Activated CD4-positive, alpha-beta T cell treated with anti-CD3 and anti-CD28 coated beads, Interleukin-2, amount 50 U/mL, for 24 hours (primary cell): ENCODE measurements at places on chromosomes 2 and 18.
A peak's percentile ranks its signal among the peaks of the same experiment; 100 is the strongest.

- DNase-seq, result no peak
Observed at GRCh38 chr2:10368491-10369231, 66.0 kb downstream of the HPCAL1 start.

DNA sequence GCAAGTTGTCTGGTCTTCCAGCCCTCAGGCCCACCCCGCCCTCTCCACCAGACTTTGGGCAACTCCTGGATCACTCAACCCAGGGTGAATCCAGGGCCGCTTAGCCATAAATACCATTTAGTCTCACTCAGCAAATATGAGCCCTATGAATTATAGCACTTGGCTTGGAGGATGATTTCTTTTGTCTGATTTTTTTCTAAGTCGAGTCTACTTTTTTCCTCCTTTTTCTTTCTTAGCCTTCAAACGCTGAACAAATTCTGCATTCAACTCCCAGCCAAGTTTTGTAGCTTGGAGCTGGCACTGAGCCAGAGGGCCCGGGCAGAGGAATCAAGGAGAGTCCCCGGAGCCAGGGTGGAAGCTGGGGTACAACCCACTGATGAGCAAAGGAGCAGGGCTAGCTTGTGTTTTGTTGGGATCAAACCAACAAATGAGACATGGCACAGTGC, 48.7 kb downstream of the SERTAD2 start:
- DNase-seq, result no peak

DNA sequence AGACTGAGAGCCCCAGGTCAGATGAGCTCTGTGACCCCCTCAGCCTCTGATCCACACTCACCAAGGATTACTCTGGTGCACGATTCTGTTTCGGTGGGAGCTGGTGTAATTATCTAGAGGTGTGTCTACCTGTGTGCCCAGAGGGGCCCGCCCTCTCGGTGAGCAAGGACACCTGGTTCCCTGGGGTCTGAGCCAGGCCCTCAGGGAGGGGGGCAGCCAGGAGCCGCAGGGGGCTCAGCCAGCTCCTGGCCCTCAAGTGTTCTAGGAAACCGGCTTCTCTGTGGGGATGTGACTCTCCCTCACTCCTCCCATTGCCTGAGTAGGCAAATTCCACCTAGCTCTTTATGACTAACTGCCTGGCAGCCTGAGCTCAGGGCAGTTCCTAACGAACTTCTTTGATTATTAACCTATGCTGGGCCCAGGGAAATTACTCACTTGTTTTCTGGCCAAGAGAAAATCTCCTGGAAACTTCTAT, 17.4 kb downstream of the AGAP1 start:
- no peak for DNase-seq

- DNase-seq, result no peak
Observed at GRCh38 chr2:28357948-28358667, 34.5 kb upstream of the FOSL2 start.

GRCh38 chr2:10241641-10242430, 60.9 kb upstream of the HPCAL1 start:
- no peak for DNase-seq

DNA sequence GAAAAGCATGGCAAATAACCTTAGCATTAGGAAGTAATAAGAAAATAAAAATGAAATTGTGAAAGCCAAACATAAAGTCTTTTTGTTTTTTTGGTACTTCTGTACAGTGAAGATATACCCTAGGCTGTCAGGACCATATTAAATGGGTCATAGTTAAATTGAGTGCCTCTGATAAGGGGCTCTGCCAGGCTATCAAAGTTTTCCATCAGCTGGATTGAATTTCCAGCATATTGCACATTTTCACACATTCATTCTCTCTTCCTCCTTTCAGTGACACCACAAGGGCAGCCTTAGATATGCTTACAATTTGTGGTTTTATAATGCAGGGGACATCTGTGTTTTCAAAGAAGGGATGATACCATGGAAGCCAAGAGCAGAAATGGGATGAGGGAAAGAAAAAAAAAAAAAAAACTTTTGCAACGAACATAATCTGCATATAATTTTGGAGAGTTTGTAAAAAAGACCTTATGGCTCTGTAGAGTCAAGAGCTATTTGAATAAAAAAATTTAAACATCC, 109.3 kb upstream of the LYPD1 start:
- no peak for DNase-seq

- DNase-seq, result no peak
Observed at GRCh38 chr2:12498704-12499103, 218.0 kb upstream of the TRIB2 start.

DNA sequence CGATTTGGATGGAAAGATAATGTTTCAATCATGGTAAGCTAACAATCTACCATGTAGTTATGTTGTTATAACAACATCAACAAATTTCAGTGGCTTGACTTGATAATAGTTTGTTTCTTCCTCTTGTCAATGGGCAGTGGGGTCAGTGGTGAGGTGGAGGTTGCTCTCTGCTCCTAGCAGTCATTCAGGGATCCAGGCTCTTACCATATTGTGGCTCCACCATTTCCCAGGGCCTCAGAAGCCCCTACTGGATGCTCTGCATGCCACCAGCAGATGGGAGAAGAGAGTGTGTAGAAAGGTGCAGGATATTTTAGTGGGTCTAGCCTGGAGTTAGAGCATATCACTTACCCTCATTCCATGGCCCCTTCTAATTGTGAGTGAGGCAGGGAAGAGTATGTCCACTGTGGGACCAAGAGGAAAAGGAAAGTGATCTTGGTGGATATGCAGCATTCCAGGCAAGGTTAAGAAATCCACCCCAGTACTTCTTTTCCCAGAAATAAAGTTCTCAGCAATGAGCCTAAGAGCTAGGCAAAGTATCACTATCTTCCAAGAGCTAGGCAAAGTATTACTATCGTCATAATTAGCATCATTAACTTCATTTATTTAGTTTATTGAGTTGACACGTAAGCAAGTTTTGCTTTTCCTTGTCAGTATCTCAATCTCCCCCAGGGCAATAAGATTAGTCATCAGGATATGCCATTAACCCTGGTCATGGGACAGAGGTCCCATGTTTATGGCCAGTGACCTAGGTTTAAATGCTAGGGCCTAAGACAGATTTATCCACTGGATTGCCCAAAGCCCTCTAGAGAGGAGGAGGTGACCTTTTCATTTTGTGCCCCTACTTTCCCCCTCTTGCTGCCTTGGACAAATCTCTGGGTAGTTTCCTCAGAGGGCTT, 4.2 kb upstream of the IWS1 start:
- no peak for DNase-seq

DNA sequence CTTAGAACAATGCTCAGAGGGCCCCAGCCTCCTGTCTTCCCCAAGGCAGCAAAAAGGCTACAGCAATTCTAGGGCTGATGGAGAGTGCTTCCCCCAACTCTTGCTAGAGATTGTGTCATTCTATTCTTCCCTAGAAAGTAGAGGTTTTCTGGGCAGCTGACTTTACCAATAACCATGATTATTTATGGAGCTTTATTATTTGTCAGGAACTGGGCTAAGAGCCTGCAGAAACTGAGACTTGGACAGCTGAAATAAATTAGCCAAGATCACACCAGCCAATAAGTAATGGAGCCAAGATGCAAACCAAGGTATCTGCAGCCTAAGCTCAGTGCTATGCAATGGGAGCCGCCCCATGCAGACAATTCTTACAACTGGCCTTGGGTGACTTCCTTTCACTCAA, 84.8 kb downstream of the CCBE1 start:
- DNase-seq, result no peak

- DNase-seq, result no peak
Observed at GRCh38 chr2:15122915-15123314, 438.2 kb downstream of the NBAS start.

DNA sequence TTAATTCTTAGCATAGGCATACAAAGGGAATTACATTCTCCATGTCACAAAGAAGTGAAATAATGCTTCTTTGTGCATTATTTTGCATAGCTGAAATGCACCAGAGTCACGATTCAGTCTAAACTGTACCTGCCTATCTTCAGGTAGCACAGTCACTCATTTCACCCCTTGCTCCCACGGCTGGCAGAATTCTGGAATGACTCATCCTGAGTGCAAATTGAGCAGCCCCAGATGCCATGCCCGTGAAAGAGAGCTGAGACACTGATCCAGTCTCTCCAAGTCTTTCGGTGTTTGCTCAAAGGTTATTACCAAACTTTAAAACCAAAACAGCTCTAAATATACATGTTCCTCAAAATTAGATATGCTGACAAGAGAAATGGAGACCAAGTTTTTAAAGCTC, 168.3 kb upstream of the POU3F3 start:
- no peak for DNase-seq

- no peak for DNase-seq
Observed at GRCh38 chr2:138956116-138956515, 175.9 kb upstream of the NXPH2 start.

DNA sequence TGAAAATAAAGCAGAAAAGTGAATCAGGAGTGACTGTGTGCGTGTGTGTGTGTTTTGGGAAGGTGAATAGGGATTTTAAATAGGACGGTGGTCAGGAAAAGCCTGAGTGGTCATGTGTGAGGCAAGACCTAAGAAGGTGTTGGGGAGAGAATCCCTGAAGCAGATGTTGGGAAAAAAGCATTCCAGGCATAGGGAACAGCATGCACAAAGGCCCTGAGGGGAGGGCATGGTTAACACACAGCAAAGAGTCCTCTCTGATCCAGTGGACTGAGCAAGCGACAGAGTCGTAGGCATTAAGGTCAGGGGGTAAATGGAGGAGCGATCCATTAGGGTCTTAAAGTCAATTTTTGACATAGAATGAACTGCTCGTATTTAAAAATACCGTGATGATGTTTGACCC, 34.0 kb upstream of the OTOS start:
- DNase-seq, result no peak

GRCh38 chr2:119246884-119247843, 23.5 kb downstream of the STEAP3 start:
- DNase-seq, result no peak

DNA sequence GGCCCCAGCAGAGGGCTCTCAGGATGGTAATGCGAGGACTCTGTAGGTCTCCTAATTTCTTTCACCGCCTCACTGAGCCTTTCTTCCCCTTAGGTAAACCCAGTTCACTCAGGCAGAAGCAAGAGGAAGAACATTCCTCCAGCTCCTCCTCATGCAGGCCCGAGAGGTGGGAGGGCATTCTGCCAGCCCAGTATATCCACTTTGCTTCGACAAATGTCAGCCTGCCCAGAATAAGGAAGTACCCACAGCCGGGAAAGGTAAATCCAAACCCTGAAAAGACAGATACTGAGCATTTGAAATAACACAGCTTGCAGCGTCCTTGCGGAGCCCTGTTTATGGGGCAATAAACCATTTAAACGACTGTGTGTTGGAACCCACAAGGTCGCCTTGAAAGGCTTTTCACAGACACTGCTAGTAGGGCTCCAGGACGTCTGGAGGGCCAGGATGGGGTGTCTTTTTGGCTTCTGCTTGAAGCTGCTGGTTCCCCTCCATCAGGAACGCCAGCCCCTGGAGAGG, 63.0 kb upstream of the STPG4 start:
- no peak for DNase-seq

DNA sequence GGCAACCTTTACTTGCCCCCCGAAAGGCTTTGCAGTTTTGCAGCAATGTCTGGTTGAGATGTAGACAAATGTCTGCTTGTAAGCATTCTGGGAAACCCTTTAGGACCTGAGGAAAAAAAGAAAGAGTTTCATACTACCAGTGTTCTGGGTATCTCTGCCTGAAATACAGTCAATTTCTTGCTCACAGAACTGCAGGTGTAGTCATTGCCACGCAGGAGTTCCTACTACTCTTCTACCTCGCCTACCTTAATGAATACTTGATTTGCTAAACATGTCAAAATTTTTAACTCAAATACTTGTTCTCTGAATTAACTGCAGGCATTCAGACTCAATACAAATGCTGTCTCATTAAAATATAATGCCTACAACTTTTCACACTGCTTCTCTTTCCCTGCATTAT, 56.4 kb downstream of the GCA start:
- no peak for DNase-seq

DNA sequence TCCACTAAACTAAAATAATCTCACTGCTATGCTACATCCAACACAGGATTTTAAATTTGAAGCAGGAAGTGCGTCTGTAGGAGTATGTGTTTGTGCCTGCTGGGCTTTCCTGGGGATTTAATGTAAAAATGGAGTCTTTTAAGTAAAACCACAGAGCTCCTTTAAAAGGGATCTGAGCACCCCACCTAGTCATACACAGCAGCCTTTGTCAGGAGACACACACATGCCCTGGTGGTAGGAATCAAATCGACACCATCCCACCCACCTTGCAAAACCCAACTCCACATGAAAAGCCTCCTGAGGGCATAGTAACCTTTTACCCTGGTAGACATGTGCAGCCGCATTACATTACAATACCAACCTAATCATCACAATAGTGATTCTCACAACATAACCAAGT, 29.1 kb downstream of the UXS1 start:
- no peak for DNase-seq

GRCh38 chr18:57811477-57812125, 8.5 kb upstream of the ATP8B1 start:
- no peak for DNase-seq

GRCh38 chr2:73830871-73831401, 2.2 kb downstream of the STAMBP start:
- peak; percentile 21 for DNase-seq

- DNase-seq, result no peak
Observed at GRCh38 chr2:211455216-211455841, 898.9 kb downstream of the CPS1 start.
